Endodermal cell (in vitro differentiated cells): ENCODE measurements at places on chromosomes 4 and X. TPM values are rescaled to one million over a fixed set of nuclear protein-coding genes. Genes with fewer than 3 reads are reported as not detected.

DNA sequence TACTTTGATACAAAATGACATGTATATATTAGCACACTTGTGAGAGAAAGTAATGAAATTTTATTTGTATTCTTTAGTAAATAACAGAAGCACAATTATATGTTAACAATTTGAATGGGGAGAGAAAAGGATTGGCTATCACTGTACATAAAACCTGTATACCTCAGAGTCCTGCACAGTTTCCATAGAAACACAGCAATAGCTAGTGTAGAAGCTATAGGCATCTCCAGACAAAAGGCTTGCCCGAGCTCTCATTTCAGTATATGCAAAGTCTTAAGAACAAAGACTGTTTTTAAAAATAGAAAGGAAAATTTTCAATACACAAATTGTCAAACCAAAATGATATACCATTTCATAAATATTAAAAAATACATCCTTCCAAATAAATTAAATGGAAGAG is 38.5 kb downstream of the GPM6A start:
- no peaks in the 10 kb centered on the region for H3K36me3 ChIP-seq
- no peak for DNase-seq
- no peaks in the 10 kb centered on the region for H3K4me1 ChIP-seq

The FUNDC1 gene
- total RNA-seq = 15.6 to 22.2 TPM (median 21.6 TPM) in 3 replicates

- no peak for DNase-seq
- no peak overlapping the region for H3K4me3 ChIP-seq
- no peaks in the 10 kb centered on the region for H3K36me3 ChIP-seq
- H3K4me1 ChIP-seq = no peaks in the 10 kb centered on the region
- no peak overlapping the region for H3K27ac ChIP-seq
Measured at GRCh38 chr4:91826186-91826585, 477.6 kb upstream of the GRID2 start.

GRCh38 chr4:107837317-107837716 is 12.6 kb downstream of the SGMS2 start:
- H3K4me1 ChIP-seq = no peaks in the 10 kb centered on the region
- DNase-seq = no peak
- H3K36me3 ChIP-seq = no peaks in the 10 kb centered on the region
- H3K4me3 ChIP-seq = no peak overlapping the region
- H3K27ac ChIP-seq = no peak overlapping the region
- no peaks in the 10 kb centered on the region for H3K27me3 ChIP-seq

GRCh38 chr4:11488657-11489452 is 60.2 kb upstream of the HS3ST1 start:
- no peaks in the 10 kb centered on the region for H3K27me3 ChIP-seq
- H3K4me3 ChIP-seq = no peak overlapping the region
- H3K4me1 ChIP-seq = peaks cover 4% of the 10 kb centered on the region
- H3K36me3 ChIP-seq = no peaks in the 10 kb centered on the region

The HADH gene
- total RNA-seq = 35.2 to 53.2 TPM (median 53.0 TPM) in 3 replicates

The BGN gene
- 1.6 to 2.5 TPM (median 2.4 TPM) in 3 replicates for total RNA-seq

DNA sequence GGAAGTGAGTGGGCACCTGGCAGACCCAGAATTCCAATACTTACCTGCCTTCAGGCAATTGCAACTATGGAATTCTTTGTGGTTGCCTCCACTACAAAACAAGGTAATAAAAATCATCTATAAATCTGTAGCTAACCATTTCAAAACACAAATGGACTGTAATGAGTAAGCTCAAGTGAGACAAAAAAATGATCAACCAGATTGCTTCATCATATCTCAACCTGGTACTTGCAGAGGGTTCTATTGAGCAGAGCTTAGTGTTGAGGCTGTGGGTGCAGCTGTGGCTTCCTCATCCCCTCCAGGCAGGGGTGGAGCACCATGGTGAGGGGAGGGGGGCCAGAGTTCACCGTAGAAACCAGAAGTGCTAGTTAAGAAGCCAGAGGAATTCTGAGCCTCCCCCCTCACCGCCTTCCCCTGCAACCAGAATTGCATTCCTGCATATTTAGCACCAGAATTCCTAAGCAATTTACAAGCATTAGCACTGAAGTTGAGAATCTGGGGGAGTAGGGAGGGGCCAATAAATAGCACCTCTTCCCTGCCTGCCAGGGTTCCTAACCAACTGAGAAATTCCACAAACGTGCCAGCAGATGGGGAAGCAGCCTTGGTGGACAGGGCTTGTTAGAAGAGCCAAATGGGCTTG is 11.5 kb downstream of the CTAG1A start:
- no peaks in the 10 kb centered on the region for H3K27me3 ChIP-seq
- peak; percentile 86 for DNase-seq
- no peak overlapping the region for H3K4me3 ChIP-seq

- H3K4me1 ChIP-seq = no peaks in the 10 kb centered on the region
- no peak overlapping the region for H3K4me3 ChIP-seq
- H3K36me3 ChIP-seq = peaks cover 55% of the 10 kb centered on the region
- H3K27ac ChIP-seq = no peak overlapping the region
Measured at GRCh38 chr4:55879224-55879623, 25.8 kb downstream of the EXOC1 start.

GRCh38 chr4:94304365-94304971 is 38.2 kb downstream of the HPGDS start:
- H3K36me3 ChIP-seq = no peaks in the 10 kb centered on the region
- peaks cover 13% of the 10 kb centered on the region for H3K4me1 ChIP-seq
- H3K27me3 ChIP-seq = no peaks in the 10 kb centered on the region
- DNase-seq = no peak
- H3K27ac ChIP-seq = no peak overlapping the region

- H3K36me3 ChIP-seq = no peaks in the 10 kb centered on the region
- no peak for DNase-seq
- no peak overlapping the region for H3K4me3 ChIP-seq
- no peak overlapping the region for H3K27ac ChIP-seq
- no peaks in the 10 kb centered on the region for H3K4me1 ChIP-seq
- H3K27me3 ChIP-seq = no peaks in the 10 kb centered on the region
Measured at GRCh38 chr4:174553031-174553430, 30.7 kb upstream of the HPGD start.

The FMR1NB gene
- not detected in 2 replicates for total RNA-seq

DNA sequence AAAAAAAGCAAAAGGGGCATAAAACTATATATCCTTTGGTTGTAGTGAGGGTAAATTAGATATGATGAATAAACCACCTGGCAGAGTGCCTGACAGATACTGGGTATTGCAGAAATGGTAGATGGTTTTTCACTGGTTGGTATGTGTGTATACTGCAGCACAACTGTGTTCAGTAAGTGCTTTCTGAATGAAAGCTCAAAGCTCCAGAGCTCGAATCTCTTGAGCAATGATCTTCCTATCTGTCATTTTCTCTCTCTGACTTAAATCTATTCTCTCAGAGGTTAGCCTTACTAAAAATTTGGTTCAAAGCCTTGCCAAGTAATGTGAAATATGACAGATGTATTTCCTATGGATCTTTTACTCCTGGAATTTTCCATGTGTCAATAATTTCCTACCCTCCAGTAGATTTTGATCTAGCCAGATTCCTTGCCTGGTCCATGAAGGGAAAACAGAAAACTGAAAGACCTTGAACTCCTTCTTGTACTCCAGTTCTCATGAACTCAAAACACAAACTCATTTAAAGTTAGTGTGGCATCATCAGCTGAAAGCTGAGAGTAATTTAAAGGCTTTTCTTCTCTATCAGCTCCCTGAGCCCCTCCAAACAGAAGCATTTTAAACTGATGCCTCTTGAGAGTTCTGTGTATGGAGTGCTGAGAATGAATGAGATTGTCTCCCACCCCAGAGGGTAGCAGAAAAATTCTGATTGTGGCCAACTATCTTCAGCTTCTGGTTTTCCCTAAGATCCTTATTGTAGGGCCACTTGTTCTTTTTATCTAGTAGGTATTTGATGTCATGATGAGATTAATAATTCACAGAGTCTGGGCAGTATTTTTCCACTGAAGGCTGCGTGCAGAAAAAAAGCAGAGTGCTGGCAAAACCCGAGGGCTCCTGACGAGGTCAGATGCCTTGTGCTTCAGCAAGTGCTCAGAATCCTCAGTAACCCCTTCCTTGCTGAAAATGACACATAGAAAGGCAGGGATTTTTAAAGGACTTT is 363.4 kb upstream of the BOD1L1 start:
- H3K4me1 ChIP-seq = no peaks in the 10 kb centered on the region
- H3K27ac ChIP-seq = no peak overlapping the region
- H3K36me3 ChIP-seq = no peaks in the 10 kb centered on the region
- H3K27me3 ChIP-seq = no peaks in the 10 kb centered on the region
- no peak for DNase-seq

DNA sequence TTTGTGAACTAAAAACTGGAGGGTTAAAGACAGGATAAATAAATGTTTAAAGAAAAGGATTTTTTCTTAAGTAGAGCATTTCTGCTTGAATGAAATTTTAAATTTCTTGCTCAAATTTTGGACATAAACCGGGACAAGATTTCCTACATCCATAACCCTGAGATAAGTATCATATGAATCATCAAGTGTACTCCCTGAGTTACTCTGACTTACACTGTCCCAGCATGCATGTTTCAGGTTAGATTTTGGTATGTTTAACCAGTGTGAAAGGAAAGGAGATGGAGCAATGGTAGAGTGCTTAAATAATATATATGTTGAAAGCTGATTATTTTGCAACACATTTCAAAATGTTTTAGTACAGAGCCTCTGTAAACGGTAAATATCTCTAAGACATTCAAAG is 175.2 kb downstream of the ADGRL3 start:
- no peaks in the 10 kb centered on the region for H3K27me3 ChIP-seq
- H3K4me3 ChIP-seq = no peak overlapping the region

GRCh38 chr4:3302786-3303564 is 10.2 kb downstream of the RGS12 start:
- no peaks in the 10 kb centered on the region for H3K27me3 ChIP-seq
- H3K4me3 ChIP-seq = no peak overlapping the region
- H3K4me1 ChIP-seq = peaks cover 13% of the 10 kb centered on the region
- H3K36me3 ChIP-seq = no peaks in the 10 kb centered on the region

GRCh38 chrX:132636080-132636479 is 147.2 kb upstream of the MBNL3 start:
- no peaks in the 10 kb centered on the region for H3K36me3 ChIP-seq
- no peak overlapping the region for H3K4me3 ChIP-seq
- no peak overlapping the region for H3K27ac ChIP-seq
- DNase-seq = no peak
- no peaks in the 10 kb centered on the region for H3K27me3 ChIP-seq
- H3K4me1 ChIP-seq = peaks cover 3% of the 10 kb centered on the region

DNA sequence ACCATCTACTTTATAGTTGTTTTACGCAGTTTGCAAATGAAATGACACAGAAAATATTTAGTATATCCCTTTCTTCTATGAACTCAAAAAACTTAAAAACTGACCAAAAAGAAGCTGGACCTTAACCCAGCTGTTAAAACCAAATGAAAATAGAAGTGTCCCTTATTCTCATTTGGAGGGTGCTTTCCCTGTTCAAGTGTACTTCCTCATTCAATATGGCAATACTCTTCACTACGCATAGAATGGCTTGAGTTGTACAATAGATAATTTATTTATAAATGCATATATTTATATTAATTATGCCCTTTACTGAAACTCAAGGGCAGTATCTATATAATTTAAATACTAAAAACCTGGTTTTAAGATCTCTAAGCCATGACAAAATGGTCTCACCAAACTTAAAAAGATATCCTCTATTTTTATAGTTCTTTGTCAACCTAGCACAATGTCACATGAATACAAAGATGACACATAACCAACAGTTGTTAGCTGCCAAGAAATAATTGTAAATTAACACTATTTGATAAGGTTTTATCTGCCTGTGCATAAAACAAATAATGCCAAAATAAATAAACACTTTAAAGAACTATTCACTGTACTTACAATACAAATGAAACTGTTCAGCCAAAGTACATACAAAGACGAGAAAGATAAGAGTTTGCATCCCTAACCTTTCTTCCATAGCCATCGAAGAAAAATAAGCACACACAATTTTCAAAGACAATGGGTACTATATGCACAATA is 25.2 kb downstream of the YTHDC1 start:
- H3K4me3 ChIP-seq = no peak overlapping the region
- no peaks in the 10 kb centered on the region for H3K27me3 ChIP-seq
- H3K27ac ChIP-seq = no peak overlapping the region
- H3K4me1 ChIP-seq = peaks cover 7% of the 10 kb centered on the region
- peaks cover 97% of the 10 kb centered on the region for H3K36me3 ChIP-seq

DNA sequence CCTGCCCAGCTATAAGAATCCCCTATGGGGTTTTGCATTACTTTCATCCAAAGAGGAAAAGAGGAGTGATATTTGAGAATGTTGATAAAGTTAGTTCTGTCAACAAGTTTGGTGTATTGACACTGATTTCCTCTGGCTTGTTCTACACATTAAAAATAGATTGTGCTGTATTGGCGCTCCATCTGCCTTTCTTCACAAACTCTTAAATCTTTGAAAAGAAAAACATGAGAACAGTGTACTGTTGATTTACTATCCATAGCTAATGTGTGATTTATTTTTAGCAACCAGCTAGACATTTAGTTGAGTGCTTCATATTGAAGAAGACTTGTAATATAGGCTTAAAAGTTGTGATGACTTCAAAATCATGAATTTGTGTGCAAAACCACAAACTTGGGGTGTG is 261.2 kb upstream of the ANKRD50 start:
- no peak overlapping the region for H3K27ac ChIP-seq
- H3K4me1 ChIP-seq = no peaks in the 10 kb centered on the region
- no peak for DNase-seq
- no peaks in the 10 kb centered on the region for H3K36me3 ChIP-seq

The CXCL11 gene
- not detected in 2 replicates for total RNA-seq

- DNase-seq = no peak
- no peak overlapping the region for H3K4me3 ChIP-seq
- no peaks in the 10 kb centered on the region for H3K36me3 ChIP-seq
Measured at GRCh38 chrX:45445745-45446412, 245.2 kb upstream of the DIPK2B start.
